Fibroblast of skin of back (primary cell): ENCODE measurements at places on chromosomes 6 and 20.
A peak's percentile ranks its signal among the peaks of the same experiment; 100 is the strongest.

GRCh38 chr6:12369781-12370262, 79.7 kb downstream of the EDN1 start:
- no peak for DNase-seq

GRCh38 chr20:12113468-12114371, 196.0 kb downstream of the BTBD3 start:
- peak; percentile 14 for DNase-seq

DNA sequence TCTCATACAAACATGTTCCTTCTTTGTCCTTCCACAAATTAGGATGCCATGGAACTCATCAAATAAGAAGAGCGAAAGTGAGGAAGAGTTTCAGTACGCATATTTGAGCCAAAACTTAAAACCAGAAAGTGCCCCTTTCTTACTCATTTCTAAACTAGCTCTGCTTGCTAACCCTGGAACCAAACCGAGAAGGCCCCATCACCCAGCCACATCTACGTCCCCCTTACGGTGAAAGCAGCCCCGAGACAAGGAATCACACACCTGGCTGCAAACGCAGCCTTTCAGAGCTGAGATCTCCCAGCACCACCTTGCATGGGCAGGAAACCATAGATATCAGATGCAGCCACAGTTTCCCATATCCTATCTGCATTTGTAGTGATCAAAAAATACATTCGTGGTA, 28.5 kb downstream of the TRERF1 start:
- no peak for DNase-seq

GRCh38 chr6:33610067-33610466, 11.1 kb upstream of the ITPR3 start:
- DNase-seq: peak; percentile 18

DNA sequence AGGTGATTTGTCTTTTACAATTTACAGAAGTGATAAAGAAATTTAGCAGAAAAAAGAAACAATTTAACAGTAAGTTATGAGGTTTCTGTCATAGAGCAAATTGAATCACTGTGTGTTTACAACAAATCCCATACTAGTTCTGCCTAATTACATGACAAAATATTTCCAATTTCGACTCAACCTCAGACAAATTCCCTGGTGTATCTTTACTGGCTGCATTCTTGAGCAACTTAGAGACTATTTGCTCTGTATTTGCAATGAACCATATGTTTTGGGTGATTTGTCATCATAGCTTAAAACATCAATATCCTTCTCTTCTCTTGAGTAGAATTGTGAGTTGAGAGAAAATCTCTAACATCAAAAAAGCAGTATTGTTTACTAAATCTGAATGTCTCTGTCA, 128.7 kb downstream of the SIM1 start:
- DNase-seq: peak; percentile 58

DNA sequence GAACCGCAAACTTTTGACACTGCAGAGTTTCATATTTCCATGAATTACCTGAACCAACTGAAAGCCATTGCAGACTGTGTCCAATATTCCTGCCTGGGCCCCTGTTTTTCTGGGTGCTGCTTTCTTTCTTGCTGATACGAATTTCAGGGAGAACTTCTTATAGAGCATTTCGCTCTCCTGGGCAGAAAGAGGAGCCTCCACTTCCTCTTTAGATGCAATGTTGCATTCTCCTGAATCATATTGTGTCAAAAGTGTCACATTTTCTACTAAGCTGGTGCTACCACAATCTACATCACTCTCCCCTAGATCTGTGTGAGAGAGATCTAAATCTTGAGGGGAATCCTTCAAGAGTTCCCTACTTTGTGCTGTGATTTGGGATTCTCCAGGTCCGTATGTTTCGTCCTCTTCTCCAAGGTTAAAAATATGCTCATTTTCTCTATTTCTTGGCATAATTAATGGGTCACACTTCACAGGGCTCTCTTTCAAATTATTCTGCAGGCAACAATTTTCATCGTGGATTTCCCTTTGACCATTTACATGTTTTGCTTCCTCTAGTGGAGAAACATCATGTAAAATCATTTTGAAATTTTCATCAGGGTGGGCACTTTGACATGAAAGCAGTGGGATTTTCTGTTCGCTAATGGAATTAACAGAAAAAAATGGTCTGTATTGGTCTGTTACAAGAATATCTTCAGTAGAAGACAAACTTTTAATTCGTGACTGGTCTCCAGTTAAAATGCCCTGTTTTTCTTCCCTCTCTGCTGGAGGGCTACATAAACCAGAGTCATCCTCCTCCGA, 102.3 kb downstream of the DST start:
- no peak for DNase-seq

DNA sequence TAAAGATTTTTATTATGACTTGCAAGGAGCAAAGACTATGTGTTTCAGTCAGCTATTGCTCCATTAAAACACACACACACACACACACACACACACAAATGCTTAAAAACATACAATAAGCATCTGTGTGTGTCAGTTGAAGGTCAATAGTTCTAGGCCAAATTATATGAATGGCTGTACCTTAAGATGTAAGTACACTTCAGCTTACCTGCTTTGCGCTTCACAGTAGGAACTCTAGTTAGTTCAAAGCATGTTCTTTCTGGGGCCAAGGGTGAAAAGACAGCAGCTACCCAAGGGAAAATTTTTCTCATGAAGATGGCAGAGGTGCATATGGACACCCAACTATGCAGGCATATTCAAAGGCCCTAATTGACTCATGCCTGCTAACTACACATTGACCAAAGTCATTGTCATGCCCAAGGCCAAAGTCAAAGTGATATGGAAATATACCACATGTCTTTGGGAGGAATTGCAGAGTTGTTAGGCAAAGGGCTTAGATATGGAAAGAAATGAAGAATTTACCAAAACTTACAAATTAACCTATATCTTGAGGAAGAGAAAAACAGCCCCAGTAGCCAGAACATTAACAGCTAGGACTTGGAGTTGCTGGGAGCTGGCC, 61.9 kb upstream of the BTN3A2 start:
- DNase-seq: no peak

- DNase-seq: no peak
Observed at GRCh38 chr20:24776755-24777271, 172.3 kb upstream of the CST7 start.

- no peak for DNase-seq
Observed at GRCh38 chr20:59825944-59826759, 107.3 kb downstream of the SYCP2 start.

DNA sequence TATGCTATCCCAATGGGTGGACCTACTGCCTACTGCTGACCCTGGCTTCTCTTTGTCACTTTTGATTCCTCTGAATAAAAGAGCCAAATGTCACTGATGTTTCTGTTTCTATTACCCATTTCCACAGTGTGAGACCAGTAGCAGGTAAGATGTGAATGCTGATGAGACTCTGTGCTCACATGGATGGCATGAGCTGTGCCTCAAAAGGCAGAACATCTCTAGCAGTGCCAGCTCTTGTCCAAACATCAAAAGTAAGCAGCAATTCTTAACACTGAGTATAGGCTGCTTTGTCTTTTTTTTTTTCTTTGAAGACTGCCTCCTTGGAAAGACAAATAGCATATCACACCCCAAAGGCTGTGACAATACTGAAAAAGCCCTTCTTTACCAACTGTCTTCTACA, 459.2 kb upstream of the RUNX2 start:
- no peak for DNase-seq

- no peak for DNase-seq
Observed at GRCh38 chr20:7305976-7306375, 538.5 kb downstream of the BMP2 start.

- DNase-seq: peak; percentile 58
Observed at GRCh38 chr6:120614723-120615122, 719.6 kb downstream of the TBC1D32 start.

GRCh38 chr20:12788632-12789299, 220.0 kb upstream of the SPTLC3 start:
- DNase-seq: no peak

DNA sequence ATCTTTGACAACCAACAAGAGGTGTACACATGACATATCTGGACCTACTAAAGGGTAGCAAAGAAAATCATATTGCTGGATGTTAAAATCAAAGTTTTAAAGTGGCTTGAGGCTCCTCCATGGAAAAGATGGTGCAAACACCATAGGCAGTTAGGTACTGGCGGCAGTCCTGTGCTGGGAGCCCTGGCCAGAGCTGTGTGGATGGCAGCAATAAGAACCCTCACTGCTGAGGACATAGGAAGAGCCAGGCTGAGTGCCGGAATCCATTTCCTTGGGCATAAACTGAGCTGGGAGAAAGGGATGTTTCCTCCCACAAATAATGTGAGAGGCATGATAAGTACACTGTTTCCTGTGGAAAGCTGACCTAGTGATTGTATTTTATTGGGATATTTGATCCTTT, 89.9 kb downstream of the ARID1B start:
- no peak for DNase-seq

- no peak for DNase-seq
Observed at GRCh38 chr6:79313254-79313653, 78.8 kb upstream of the HMGN3 start.

- peak; percentile 83 for DNase-seq
Observed at GRCh38 chr6:12014027-12014872, 2.1 kb downstream of the HIVEP1 start.

GRCh38 chr6:107744927-107745326, 79.2 kb downstream of the SCML4 start:
- no peak for DNase-seq

DNA sequence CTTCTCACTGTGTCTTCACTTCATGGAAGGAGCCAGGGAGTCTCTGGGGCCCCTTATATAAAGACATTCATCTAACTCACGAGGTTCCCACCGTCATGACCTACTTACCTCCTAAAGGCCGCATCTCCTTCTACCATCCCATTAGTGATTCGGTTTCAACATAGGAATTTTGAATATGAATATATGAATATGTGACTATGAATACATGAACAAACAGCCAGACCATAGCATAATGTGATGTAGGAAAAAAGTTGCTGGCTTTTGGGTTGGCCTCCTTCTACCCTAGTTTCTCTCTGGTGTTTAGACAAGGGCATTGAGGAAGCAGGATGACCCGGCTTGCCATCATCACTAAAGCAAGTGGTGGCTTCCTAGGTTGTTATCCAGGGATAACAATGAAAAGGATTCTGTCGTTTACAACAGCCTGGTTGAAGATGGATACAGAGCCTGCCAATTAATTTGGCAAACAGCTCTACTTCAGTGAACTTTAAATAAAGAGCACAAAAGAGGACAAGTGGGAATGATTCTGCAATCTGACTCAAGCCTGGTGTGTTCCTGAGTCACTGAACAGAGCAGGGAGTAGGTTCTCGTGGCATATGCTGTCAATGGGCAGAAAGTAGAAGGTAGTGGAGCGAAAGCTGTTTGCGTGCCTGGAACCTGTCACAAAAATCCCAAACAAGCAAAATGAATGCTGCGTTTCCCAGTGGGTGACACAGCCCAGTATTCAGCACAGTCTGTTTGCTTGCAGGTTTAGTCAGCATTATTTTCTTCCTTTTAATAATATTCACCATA, 44.0 kb upstream of the DOK5 start:
- DNase-seq: peak; percentile 1

DNA sequence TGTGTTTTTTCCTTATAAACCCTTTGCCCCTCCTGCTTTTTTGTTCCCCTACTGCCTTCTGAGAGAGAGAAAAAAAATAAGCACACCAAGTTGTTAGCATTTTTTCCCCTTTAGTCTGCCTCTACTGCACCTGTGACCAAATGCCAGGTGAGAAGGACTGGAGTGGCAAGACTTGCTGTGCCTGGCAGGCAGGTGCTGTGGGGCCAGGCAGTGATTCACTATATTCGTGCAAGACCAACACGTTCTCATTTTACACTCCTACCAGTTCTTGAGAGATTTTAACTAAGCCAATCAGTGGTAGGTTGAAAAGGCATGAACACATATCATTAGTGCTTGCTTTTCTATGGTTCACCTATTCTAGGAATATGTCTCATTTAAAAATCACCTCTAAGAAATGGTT, 109.7 kb downstream of the FIG4 start:
- DNase-seq: no peak

DNA sequence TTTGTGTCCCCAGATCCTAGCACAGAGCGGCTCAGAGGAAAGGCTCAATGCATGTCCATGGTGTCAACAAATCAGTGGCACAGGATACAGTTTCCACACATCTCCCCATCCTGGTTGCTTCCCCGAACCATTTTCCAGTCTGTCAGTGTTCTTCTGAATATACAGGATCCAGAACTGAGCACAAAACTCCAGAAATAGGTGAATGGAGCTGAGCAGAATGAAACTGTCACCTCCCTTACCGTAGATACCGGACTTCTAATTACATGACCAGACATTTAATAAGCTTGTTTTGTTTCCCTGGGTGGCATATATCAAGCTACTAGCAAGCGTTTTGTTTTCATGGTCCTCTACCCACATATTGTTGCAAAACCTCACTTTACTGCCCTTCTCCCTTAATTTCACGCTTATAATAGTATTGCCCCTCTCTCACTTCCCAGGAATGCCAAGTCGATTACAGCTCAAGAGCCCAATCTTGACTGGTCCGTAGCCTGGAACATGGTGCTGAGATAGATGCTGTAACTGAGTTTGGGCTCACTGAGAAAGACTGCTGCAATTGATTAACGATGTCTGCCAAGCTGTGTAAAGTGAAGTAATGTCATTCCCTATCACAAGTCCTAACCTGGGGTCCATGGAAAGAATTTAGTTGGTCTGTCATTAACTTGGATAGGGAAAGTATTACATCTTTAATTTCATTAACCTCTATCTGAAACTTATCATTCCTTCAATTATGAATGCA, 12.0 kb upstream of the SCRT2 start:
- no peak for DNase-seq

DNA sequence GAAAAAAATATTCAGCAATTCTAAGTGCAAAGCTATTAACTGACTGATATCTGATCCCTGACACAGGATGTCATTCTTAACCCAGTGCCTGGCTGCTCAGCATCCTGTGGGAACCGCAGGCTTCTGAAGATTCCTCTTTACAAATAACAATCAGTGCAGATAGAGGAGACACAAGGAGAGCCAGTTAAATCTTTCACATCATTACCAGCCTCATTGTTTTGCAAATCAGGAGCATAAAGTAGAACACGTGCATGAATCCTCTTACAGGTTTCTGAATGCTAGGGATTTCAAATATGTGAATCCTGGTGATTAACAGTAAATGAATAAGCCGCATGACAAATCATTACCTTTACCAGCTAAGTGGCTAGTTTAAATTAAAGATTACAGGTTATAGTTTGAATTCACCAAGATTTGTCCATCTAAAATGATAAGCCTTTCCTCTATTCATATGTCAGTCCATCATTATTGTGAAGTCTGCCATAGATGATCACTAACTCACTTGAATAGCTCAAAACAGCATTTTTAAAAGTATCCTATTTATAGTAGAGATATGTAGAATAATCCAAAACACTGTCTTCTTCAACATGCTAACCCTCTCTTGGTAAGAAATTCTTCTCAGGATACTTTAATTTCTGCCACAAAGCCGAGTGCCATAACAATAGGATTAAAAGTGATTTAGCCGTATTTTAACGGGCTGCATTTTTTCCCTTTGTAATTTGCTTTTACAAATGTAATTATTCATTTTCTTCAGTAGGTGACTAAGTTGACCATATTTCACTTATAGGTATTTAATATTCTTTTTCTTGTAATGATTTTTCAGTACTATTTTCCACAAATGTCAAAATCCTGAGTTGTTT, 367.3 kb upstream of the EPHA7 start:
- DNase-seq: peak; percentile 55

GRCh38 chr6:25862199-25862598, 11.8 kb downstream of the SLC17A3 start:
- no peak for DNase-seq
